Activated CD4-positive, alpha-beta T cell treated with anti-CD3 and anti-CD28 coated beads, Interleukin-2, amount 50 U/mL, for 24 hours (primary cell): ENCODE measurements at places on chromosomes 2 and 18.
A peak's percentile ranks its signal among the peaks of the same experiment; 100 is the strongest.

DNA sequence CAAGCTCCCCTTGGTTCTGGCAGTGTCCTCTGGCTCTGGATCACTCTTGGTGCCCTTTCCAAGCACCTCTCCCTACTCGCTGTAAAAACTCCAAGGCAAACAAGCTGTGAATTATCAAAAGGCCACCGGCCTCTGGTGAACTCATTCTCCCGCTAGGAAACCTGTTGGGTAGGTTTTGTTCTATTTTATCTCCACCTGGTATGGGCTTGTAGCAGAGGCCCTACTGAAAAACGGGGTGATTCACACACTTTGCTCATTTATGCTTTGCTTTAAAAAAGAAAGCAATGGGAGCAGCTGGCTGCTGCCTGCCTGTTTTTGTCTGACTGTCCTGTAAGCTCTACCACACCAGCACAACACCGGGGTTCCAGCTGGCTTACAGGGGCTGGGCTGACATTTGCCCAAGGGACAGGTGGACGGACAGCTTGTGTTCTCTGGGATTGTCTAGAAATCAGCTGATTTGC lies 56.8 kb downstream of the SH3BP4 start:
- DNase-seq, result no peak

DNA sequence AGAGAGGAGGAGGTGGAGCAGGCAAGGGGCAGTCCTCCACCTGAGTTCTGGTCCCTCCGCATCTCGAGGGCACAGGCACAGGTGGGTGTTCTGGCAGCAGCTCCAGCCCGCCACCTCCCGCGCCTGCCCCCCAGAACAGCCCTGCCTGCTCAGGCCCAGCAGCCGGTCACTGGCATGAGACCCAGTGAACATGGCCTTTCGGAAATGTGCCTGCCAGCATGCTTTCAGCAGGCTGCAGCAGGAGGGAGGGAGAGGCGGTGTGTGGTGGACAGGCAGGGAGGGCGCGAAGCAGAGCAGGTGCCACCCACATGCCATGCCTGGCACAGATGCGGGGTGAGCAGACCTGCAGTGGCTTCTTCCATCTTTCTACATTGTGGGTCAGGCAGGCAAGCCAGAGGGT lies 3.4 kb upstream of the OR6B3 start:
- no peak for DNase-seq

GRCh38 chr2:134712299-134712698 lies 6.5 kb downstream of the TMEM163 start:
- no peak for DNase-seq

GRCh38 chr2:148459377-148459778 lies 185.2 kb upstream of the EPC2 start:
- DNase-seq, result no peak

DNA sequence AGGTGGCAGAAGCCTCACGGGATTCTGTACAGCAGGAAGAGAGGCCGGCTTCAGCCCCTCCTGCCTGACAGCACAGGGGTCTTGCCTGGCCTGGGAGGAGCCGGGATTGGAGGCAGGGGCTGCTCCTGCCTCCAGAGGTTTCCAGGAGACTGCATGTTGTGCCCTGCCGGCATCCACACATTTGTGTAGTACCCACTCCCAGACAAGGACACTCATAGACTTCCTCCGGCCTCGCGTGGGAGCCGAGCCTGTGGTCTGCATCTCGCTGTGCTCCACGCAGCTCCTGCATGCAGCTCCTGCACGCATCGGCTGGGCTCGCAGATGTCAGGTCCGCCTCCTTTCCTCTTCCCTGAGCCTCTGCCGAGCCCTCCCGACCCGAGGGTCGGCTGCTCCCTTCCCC lies 34.7 kb downstream of the TPO start:
- no peak for DNase-seq

- no peak for DNase-seq
Measured at GRCh38 chr2:173145454-173145853, 69.8 kb downstream of the MAP3K20 start.

- peak; percentile 1 for DNase-seq
Measured at GRCh38 chr2:33275689-33276444, 200.6 kb upstream of the RASGRP3 start.

DNA sequence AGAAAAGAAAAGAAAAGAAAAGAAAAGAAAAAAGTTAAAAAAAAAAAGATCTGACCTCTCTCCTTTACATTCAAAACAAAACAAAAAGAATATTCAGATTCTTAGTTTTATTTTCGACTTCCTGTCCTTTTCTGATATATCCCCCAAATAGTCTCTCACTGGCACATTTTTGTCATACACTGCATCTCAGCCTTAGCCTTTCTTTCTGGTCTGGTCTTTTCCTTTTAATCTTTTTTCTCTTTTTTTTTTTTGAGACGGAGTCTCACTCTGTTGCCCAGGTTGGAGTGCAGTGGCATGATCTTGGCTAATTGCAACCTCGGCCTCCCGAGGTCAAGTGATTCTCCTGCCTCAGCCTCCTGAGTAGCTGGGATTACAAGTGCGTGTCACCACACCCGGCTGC lies 1.6 kb upstream of the RIOK3 start:
- DNase-seq, result no peak

DNA sequence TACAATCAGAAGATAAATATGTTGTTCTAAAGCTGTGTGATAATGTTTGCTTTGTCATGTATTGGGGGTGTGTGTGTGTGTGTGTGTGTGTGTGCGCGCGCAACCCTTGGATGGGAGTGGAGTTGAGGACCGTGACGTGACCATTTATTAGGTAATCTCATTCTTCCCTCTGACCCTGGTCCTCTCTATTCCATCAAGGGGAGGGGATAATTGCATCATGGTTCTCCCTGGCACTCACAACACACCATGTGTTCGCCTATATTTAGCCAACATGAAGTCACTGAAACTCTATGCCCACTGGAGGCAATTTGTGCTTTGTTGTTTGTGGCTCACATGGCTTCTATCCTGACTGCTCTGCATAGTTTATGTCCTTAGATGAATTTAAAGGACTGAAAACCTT lies 79.8 kb upstream of the LRPPRC start:
- no peak for DNase-seq

- DNase-seq, result no peak
Measured at GRCh38 chr18:35132021-35132902, 91.0 kb downstream of the MAPRE2 start.

- no peak for DNase-seq
Measured at GRCh38 chr2:97931118-97931857, 64.5 kb downstream of the TMEM131 start.

GRCh38 chr2:34104601-34105000 lies 505.5 kb upstream of the FAM98A start:
- DNase-seq, result no peak

DNA sequence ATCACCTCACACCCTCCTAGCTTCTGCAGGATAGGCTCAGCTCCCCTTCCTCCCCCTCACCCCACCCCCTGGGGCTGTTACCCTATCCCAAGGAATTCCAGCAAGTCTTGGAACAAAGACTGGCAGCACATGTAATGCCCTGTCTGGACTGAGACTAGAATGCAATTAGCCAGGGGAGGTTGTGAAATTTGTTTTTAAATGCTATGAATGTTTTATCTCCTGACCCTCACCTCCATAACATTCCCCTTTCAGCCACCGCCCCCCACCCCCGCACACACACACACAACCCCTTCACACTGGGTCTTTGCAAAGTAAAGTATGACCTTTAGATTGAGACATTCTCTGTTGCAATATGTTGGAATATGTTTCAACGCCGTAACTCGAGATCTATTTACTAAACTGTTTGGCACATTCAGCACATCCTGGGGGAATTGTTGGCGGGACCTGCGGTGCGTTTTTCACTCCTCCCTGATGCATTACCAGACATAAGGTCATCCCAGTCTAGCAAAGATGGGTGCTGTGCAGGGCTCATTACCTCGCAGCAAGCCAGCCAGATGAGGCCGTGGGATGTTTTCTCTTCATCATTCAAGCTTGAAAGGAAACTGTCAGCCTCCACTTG lies 290.7 kb upstream of the SLC14A2 start:
- DNase-seq, result no peak

GRCh38 chr2:222751238-222751637 lies 79.8 kb downstream of the MOGAT1 start:
- DNase-seq, result no peak

DNA sequence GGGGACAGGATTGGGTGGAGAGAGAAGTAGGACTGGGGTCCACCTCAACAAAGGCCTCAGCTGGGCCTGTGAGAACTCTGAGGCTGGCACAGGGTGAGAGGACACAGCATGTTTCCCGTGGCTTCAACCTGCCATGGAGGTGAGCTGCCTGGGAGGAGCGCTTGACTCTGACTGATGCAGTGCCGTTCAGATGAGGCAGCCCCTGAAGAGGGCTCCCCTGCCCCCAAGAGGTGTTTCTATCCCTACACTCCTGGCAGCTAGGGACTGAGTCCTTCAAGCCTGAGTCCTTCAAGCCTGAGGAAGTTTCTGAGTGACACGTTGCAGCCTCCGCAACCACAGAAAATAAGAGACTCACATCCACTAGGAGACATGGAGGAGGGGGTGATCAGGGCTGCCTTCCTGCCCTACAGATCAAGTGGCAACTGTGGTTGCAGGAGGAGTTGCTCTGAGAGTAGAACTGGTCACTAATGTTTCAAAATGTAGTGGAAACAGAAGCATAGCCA lies 49.6 kb upstream of the TMEM177 start:
- DNase-seq, result no peak

GRCh38 chr2:143029141-143029540 lies 100.1 kb upstream of the ARHGAP15 start:
- no peak for DNase-seq

GRCh38 chr2:109727929-109728447 lies 66.1 kb upstream of the RGPD5 start:
- no peak for DNase-seq

GRCh38 chr2:198641161-198641560 lies 816.6 kb downstream of the SATB2 start:
- no peak for DNase-seq
